ENCODE measurements at places on chromosomes 3 and 15.
A peak's percentile ranks its signal among the peaks of the same experiment; 100 is the strongest.

- DNase-seq: no peak
These were observed at the start of gene IL5RA for GRCh38 chr3:3110299-3110630. TSS of gene IL5RA (minus strand) at chr3:3110374. CDS start at chr3:3104984, 5,390 bp downstream.

GRCh38 chr3:157810924-157811718 lies 295.1 kb downstream of the SHOX2 start:
- DNase-seq: no peak

GRCh38 chr15:65980824-65981456 lies 111.6 kb downstream of the RAB11A start:
- DNase-seq: peak; percentile 35

GRCh38 chr3:6709178-6709577 lies 151.7 kb upstream of the GRM7 start:
- no peak for DNase-seq

DNA sequence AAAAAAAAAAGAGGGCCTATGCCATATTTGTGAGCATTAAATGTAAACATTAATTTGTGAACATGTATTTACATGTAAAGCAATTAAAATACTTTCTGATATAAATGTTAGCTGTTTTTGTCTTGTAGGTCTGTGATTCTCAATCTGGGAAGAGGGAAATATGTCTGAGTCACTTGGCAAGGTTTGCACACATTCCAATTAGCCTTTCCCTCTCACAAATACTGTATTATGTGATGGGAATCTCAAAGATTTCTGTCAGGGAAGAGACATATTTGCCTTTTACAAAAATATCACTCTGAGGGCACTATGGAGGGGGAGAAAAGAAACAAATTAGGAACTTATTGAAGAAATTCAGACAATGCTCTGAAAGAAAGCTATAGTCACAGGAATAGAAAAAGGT lies 483.6 kb downstream of the GBE1 start:
- no peak for DNase-seq

Data from RCC 7860 (cell line).